ENCODE measurements at places on chromosomes 12 and 14. TPM values are rescaled to one million over a fixed set of nuclear protein-coding genes. Genes with fewer than 3 reads are reported as not detected.

IRAK3 gene
- total RNA-seq = 19.2 TPM

KRT82 gene
- not detected for total RNA-seq

CORO1C gene
- 131 TPM for total RNA-seq

KRT75 gene
- total RNA-seq = not detected

FGF6 gene
- not detected for total RNA-seq

CD163 gene
- not detected for total RNA-seq
